ENCODE measurements at places on chromosomes 2 and 18. TPM values are rescaled to one million over a fixed set of nuclear protein-coding genes. Genes with fewer than 3 reads are reported as not detected.

Gene PLCD4
- total RNA-seq: 31.0 TPM

Gene GALR1
- 0.21 TPM for total RNA-seq

Gene FAM110C
- total RNA-seq: 3.7 TPM

Gene ALPP
- not detected for total RNA-seq

Gene CCDC68
- total RNA-seq: 5.0 TPM

Gene NAPG
- 47.2 TPM for total RNA-seq

Gene ZAP70
- 3.7 TPM for total RNA-seq
